ENCODE measurements at places on chromosomes 12 and 14.

DNA sequence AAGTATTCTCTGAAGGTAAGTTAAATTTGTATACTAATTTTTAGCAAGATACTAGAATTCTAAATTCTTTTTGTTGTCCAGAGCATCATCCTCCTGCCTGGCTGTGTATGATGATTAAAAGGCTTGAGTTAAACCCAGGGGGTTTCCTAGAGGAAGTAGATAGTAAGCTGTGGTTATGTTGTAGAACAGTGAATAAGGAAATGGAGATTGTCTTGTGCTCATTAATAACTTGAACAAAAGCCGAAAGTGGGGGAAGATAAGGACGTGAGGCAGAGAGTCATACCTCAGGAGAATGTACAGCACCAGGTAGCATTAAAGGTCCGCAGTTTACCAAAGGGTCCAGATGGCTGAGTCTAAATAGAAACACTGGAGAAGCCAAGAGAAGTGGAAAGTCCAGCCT is 42.0 kb downstream of the CKB start:
- no peak for DNase-seq

DNA sequence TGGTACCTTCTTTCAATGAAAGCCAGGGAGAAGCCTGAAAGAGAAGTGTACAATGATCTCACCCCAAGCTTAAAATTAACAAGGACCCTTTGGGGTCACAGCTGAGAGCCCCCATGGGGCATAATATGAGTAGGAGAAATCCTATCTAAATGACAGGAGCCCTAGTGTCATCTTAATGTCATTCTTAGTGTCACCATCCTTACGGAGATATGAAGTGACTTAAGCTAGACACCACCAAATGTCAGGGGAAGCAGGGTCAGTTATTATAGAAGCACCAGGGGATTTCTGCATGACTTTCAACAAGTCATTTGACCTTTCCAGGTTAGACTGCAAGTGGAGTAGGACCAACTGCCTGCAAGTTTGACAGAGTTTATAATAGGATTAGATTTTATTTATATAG is 28.9 kb upstream of the STON2 start:
- DNase-seq = no peak

DNA sequence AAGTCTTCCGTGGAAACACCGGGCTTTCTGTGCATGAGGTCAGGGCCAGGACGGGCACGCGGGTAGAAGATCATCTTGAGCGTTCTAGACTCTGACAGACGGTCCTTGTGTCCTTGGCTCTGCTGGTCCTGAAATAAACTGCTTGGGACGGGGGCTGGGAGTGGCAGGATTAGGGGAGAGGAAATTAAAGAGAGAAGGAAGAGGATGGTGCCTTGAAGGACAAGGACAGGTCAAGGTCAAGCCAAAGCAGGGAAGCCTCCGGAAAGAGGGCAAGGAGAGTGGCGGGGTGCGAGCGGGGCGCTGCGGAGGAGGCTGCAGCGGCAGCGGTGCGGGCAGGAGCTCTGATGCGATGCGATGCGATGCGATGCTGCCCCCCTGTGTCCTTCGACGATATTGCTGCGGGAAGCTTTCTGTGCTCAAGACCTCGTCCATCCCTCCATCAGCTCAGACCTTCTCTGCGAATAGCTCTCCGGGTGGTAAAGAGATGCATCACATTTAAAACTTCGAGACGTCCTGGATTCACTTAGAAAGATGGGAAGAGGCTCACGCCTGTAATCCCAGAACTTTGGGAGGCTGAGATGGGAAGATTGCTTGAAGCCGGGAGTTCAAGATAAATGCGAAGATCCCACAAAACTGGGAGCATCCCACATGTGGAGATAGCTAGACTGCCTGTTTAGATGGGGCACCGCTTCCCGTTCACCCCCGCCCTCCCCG is 110.1 kb upstream of the TMEM132D start:
- peak; percentile 87 for DNase-seq

DNA sequence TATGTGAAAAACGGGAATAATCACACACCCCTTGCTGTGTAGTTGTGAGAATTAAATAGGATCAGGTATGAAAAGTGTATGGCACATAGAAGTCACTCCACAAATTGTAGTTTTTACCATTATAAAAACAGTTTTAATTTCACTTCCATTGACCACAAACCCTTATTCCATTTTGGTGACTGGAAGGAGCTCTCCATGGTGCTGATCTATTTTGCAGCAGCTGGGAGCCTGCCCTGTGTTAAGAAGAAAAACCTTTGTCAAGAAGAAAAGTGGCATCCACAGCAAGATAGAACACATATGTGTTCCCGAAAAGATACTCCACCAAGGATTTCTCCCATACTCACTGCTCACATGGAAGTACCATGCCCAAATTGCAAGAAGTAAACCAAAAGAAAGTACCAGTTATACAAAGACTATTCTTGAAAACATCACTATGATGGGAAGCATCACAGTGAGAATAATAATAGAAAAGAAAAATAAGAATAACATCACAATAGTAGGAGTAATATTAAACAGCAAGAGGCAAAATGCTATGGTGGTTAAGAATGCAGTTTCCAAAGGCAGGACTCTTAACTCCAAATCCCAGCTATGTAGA is 58.7 kb downstream of the TUNAR start:
- no peak for DNase-seq

- DNase-seq = no peak
These were observed 19.9 kb downstream of the BDKRB2 start for GRCh38 chr14:96224480-96225096.

DNA sequence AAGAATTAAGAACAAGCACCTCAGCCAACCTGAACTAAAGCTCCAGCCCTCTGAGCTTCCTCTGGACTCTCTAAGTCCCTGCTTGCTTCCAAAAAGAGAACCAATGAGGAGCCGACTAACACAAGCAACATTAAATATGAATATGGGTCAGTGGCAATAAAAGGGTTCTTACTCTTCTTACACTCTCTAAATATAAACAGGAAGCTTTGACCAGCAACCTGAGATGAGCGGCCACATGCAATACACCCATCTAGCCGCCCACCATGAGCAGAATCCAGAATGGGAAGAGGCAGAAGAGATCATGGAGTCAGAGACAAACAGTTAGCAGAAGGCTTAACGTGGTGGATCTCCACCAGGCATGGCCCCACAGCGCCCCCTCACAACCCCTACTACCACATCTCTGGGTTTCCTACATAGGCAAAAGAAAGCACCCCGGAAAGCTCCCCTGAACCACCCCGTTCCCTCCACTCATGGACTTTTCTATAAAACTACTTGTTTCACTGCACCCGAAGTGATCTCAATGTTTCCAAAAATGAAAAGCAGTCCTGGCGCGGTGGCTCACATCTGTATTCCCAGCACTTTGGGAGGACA is 59.4 kb downstream of the TTC7B start:
- peak; percentile 43 for DNase-seq

GRCh38 chr14:78592616-78593219 is 422.5 kb downstream of the NRXN3 start:
- DNase-seq = no peak

DNA sequence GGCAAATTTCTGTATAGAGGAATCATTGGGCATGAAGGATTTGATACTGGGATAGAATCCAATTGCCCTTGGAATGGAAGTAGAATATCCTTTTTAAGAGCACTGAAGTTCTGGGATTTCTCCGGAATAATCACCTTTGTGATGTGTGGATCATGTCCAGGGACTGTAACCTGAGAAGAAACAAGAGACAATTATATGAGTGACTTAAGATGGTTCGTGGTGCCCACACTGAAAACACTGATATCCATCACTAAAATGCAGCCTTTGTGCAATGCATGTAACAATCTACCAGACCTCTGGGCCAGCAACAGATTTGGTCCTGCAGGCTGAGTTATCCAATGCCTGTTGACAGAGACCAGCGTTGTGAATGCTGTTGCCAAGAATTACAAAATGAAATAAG is 48.5 kb downstream of the MDM2 start:
- no peak for DNase-seq

All from putamen (tissue), 1 donor.